ENCODE measurements at places on chromosomes 3 and 15. TPM values are rescaled to one million over a fixed set of nuclear protein-coding genes. Genes with fewer than 3 reads are reported as not detected.

The IGDCC3 gene
- not detected for total RNA-seq

The LXN gene
- 8.2 TPM for total RNA-seq

DNA sequence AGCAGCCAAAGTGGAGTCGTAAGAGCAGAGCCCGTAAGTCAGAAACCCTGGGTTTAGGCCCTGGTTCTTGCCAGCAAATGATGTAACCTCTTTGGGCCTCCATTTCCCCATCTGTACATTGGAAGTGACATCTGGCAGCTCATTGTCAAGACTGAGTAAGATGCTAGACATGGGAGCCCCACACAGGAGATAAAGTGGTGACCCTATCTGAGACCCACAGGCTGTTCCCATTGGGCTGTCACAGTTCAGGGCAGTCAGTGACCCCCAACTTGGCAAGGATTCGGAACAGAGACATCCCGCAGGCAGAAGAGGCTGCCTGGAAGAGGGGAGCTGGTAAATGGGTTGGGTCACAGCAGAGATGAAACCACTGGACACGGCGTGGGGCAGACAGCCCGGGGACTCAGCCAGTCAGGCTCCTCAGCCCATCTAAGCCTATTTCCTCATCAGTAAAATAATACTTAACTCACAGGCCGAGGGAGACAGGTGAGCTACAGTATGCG is 1.8 kb downstream of the CLN6 start:
- DNase-seq: no peak

The LARP6 gene
- 1.9 TPM for total RNA-seq

DNA sequence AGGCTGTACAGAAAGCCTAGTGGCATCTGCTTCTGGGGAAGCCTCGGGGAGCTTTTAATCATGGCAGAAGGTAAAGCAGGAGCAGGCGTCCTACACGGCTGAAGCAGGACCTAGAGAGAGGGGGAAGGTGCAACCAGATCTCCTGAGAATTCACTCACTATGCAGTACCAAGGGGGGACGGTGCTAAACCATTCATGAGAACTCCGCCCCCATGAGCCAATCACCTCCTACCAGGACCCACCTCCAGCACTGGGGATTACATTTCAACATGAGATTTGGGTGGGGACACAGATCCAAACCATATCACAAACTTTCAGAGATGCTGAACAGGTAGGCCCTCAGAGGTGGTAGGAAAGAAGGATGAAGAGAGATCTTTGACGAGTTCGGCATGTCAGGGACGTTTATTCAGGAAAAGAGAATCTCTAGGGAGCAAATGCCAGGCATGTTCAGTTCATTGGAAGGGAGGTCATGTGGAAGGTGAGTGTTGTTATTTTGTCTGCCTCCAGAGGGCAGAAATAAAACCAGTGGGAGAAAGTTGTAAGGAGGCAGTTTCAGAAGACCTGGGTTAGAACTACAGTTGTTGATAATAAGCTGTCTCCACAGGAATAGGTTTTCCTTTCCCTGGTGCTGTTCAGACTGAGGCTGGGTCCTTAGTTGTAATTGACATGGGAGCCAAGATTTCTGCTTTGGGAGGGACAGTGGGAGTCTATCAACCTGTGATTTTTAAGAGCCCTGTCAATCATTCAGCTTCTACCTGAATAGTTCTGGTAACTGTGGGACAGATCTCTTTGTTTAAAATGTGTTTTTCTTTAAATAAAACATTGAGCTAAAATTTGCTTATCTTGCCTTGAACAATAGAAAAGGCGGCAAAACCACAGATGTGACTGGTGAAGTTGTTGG is 4.3 kb upstream of the FNDC3B start:
- DNase-seq: no peak
